ENCODE measurements at places on chromosomes 7 and 10.

GRCh38 chr7:54839575-54840213 is 80.7 kb upstream of the SEC61G start:
- peak; percentile 27 for DNase-seq

DNA sequence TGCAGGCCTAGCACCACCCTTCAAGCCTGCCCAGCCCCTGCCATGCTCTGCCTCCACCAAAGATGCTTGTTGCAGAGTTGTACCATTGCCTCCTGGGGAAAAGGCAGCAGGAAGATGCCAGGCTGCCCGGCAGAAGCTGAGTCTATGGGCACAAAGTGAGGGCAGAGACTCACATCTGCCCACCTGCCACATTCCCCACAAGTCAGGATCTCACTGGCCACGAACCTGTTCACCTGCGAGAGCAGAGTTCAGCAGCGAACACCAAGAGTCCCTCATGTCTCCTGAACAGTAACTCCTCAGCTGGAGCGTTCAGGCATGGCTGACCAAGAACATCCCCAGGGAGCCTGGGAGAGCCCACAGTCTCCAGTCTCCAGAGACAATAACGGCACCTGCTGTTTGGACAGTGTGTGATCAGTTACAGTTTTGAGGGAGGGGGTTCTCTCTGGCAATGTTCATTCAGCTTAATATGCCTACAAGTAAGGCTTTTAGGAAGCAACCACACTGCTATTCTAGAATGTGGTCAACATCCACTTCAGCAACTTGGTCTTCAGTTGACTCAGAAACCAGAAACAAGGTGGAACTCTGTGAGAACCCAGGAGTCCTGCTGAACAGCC is 78.5 kb downstream of the GRID1 start:
- DNase-seq: no peak

DNA sequence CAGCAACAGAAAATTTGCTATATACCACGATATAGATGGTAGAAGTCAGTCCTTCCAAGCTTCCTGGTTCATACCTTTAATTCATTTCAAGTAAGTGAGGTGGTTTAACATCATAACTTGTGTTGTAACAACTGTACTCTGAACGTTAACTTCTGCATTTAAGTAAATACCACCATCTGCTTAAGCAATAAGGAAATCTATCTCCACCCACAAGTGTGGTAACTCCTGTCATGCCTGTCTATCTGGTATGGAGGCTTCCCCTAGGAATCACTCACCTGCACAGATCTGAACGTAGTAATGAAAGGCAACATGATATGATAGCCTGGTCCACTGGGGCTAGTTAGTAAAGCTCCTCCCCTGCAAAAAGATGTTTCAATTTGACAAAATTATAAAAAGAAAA is 2.3 kb downstream of the ERLIN1 start:
- no peak for DNase-seq

DNA sequence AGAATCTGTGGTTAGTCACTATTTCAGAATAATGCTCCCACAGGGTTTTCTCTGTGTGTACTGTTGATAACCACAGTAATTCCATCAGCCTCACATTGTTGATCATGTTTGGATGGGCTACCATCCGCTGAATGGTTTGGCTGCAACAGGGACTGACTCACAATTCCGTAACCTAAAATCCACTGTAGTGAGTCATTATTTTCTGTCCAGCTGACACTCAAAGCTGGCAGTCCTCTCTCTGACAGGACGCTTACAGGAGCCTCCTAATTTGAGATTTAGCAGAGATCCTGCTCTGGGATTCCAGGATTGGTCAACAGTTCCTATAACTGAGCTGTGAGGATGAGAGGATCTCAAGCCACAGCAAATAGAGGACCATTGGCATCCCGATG is 32.7 kb downstream of the VWA2 start:
- DNase-seq: no peak

DNA sequence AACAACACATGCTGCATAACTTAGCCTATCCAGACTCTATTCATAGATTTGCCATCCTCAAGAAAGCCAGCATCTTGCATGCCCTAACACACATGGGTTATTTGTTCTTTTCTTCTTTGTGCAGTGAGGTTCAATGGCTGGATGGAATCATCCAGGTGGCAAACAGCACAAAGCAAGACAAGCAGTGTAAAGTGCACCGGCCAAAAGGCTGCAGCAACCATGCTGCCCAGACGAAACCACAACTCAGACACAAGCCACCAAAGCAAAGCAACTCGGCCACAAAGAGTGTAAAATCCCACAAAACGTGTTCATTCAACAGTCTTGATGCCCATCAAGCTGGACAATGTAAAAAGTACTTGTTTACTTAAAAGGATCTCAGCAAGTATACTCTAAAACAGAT is 76.9 kb downstream of the PIP4K2A start:
- DNase-seq: no peak

DNA sequence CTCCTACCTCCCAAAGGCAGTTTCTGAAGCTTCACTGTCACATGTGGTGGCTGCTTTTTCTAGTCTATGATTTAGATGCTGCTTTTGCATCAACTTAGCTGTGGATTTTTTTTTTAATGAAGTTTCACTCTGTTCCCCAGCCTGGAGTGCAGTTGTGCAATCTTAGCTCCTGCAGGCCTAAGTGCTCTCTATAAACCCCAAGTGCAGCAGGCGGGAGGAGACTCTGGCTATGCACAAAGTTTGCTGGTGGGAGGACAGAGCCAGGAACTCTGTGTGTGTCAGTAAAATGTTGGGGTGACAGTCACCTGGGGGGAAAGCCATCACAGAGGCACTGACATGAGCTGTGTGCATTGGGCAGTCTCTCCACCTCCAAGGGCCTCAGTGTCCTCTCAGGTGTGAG is 138.8 kb upstream of the FAM20C start:
- no peak for DNase-seq

DNA sequence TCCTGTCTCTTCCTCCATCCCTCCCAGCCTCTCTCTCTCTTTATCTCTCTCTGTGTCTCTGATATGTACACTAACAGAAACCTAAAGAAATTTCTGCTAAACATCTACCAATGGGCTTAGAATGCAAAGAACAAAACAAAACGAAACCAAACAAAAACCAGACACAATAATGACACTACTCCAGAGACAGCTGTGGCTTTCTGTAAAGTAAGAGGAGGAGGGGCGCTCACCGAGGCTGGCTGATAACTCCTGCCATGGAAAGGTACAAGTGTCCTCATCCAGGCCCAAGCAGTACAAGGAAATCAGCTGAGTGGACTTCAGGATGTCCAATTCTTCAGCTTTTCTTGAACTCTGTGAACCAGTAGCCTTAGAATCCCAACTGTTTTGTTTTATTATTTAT is 70.4 kb upstream of the FZD8 start:
- DNase-seq: no peak

DNA sequence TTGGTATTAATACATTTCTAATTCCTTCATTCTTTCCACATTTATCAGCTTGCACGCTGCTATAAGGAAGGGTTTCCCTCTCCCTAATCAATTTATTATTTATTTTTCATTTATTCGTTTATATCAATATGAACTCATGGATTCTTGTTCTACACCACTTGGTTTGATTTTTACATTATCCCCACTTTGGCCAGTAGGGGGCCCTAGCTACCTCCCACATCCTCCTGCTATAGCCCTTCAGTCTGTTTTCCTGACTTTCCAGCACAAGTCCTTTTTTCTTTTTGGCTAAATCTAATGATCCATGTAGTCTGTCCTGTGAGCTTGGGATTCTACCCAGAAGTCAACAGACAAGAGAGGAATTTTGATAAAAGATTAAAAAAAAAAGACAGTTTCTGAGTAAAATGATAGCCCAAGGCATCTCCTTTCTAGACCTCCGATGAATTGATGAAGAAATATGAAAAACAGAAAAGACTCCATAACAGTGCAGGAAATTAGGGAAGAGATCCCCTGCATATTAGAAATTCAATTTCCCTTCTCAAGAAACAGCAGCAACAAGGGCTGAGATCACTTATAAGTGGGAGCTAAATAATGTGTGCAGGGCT is 47.7 kb downstream of the LYZL2 start:
- no peak for DNase-seq

DNA sequence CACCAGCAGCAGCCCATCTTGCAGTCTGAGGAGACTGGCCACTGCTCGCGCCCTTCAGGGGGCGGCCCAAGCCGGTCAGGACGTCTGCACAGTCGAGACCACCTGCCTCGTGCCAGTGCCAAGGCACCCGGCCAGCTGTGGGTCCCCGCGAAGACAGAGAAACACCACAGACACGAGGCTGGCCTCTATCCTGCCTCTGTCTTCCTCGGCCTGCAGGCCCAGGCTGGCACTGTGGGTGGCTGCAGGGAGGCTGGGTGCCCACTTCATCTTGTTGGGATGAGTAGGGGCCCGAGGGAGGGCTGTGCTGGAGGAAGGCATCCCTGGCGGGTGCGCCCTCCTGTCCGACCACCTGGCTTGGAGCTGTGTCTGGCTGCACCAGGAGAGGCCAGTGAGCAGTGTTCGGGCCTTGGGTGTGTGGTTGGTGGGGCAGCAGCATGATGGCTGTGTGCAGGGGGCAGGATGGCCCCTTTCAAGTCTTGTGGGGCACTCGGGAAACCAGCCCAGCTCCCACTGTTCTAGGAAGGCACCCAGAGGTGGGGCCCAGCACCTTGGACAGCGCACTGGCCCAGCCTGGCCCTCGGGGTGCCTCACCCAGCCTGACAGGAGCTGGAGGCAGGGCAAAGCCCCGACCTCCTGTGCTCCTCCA is 7.3 kb downstream of the DPYSL4 start:
- no peak for DNase-seq

DNA sequence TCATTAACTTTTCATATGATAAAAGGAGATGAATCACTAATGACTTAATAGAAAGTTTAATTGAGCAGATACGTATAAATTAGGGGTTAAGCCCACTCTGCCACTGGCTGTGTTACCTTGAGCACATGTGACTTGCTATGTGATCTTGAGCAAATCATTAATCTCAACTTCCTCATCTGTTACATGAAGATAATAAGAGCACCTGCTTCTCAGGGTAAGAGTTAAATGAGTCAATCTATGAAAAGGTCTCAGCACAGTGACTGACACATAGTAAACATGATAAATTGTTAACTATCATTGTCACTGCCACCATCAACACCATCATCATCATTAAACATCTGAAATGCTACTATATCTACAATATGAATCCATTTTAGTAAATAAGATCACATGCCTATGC is 110.8 kb downstream of the TPK1 start:
- no peak for DNase-seq

GRCh38 chr7:3791327-3791726 is 490.3 kb downstream of the SDK1 start:
- DNase-seq: no peak

DNA sequence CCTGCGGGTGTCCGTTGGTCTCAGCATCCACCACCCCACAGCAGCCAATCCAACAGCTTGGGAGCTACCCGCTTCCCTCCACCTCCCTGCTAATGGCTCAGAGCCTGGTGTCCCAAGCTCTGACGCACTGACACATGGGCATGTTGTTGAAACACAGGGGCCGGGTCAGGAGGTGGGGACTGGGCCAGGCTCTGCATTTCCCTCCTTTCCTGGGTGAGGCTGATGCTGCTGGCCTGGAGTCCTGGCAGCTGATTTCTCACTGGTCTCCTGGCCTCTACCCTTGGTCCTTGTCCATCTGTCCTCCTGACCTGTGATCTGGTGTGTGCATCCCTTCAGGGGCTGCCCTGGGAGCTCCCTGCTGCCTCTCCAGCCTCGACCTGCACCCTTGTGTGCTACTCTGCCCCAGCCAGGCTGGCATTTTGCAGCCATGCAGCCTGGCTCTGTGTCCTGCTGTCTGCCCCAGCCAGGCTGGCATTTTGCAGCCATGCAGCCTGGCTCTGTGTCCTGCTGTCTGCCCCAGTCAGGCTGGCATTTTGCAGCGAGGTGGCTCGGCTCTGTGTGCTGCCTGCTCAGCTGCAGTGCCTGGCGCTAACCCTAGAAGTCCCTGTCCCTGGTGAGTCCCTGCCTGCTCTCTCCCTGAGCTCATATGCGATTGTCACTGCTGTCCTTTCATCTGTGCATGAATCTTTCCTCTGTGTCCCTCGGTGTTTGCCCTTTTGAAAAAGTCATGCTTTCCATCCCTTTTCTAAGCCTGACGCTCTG is 14.0 kb downstream of the AMZ1 start:
- DNase-seq: no peak

- DNase-seq: no peak
Measured at GRCh38 chr10:74651565-74651964, 174.8 kb upstream of the KAT6B start.

DNA sequence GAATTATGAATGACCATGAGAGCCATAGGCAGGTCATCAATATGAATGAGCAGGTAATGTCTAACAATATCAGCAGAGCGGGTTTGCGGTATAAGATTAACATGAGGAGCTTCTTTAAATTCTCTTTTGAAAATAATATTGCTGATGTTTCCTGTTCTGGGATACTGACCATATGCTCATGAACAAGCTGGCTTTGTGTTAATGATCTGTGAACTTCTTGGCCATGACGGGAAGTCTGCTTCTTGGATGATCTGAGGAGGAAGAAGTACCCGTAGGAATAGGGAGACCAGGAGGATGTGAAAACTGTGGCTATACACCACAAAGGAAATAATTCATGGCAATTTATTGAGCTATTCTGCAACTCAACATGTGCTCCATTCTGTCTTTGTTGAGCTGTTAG is 38.6 kb downstream of the ITGA8 start:
- DNase-seq: no peak

DNA sequence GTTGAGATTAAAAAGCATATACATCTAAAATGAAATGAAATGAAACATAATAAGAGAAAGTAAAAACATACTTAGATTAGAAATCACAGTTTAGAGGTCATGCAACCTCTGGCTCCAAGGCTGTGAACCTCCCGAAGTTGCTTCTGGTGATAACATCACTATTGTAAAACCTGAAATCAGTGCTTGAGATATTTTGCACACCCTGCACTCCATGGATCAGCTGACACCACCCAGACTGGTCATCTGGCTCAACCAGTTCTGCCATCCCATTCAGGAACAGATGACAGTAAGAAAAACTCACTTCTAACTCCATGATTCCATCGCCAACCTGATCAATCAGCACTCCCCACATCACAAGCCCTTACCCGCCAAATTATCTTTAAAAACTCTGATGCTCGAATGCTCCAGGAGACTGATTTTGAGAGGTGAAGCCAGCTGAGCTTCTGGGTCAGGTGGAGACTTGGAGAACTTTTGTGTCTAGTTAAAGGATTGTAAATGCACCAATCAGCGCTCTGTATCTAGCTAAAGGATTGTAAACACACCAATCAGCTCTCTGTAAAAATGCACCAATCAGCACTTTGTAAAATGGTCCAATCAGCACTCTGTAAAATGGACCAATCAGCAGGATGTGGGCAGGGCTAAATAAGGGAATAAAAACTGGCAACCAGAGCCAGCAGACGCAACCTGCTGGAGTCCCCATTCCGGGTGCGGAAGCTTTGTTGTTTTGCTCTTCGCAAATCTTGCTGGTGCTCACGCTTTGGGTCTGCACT is 162.6 kb upstream of the MAGI2 start:
- DNase-seq: no peak

- DNase-seq: no peak
Measured at GRCh38 chr10:125625586-125625985, 57.4 kb downstream of the TEX36 start.

- DNase-seq: no peak
Measured at GRCh38 chr7:4765776-4766490, 9.5 kb upstream of the AP5Z1 start.

- peak; percentile 58 for DNase-seq
Measured at GRCh38 chr7:87474533-87475358, 734 bp downstream of the ABCB4 start.

- no peak for DNase-seq
Measured at GRCh38 chr7:106276513-106276912, 8.3 kb downstream of the NAMPT start.

- no peak for DNase-seq
Measured at GRCh38 chr7:1239803-1240516, 7.3 kb downstream of the UNCX start.

- DNase-seq: no peak
Measured at GRCh38 chr10:49187044-49187484, 1.1 kb downstream of the TMEM273 start.

Measured in CD4-positive, alpha-beta T cell treated with Interleukin-15 for 1 hour (primary cell).